SW480 (cell line): ENCODE measurements at places on chromosomes 3 and 15.
A peak's percentile ranks its signal among the peaks of the same experiment; 100 is the strongest.

DNA sequence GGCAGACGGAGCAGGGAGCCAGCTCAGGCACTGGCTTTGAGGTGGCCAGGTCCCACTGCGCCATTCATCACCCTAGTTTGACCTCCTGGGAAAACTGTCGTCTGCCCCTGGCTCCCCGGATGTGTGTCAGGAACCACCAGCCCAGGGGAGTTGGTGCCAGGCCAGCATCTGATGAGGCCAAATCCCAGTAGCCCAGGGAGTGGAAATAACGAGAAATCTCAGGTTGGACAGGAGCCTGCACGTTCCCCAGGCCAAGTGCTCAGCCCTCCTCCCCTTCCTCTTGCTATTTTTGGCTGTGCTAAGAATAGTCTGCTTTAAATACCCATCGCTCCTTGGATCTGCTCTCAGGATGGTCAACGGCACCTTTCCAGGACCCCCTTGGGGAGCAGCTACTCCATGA is 93.1 kb upstream of the RPL32 start:
- DNase-seq: no peak

DNA sequence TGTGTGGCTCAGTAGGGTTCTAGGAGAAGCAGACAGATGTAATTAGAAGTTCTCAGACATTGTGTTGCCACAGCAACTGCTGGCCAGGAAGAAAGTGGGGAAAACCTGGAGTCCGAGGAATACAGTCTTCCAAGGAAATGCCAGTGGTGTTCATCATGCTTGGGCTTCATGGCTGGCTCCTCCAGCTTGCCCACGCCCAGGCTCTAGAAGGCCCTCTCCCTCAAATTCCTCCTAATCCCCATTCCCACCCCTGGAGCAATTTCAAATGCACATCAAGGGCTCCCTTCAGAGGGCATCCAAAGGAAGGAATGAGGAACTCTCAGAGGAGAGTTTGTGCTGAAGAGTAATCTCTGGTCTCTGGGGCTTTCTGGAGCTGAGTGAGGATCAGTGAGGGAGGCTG is 21.9 kb downstream of the FSTL1 start:
- DNase-seq: no peak

- no peak for DNase-seq
These were observed 125.5 kb downstream of the GREM1 start for GRCh38 chr15:32843219-32843815.

DNA sequence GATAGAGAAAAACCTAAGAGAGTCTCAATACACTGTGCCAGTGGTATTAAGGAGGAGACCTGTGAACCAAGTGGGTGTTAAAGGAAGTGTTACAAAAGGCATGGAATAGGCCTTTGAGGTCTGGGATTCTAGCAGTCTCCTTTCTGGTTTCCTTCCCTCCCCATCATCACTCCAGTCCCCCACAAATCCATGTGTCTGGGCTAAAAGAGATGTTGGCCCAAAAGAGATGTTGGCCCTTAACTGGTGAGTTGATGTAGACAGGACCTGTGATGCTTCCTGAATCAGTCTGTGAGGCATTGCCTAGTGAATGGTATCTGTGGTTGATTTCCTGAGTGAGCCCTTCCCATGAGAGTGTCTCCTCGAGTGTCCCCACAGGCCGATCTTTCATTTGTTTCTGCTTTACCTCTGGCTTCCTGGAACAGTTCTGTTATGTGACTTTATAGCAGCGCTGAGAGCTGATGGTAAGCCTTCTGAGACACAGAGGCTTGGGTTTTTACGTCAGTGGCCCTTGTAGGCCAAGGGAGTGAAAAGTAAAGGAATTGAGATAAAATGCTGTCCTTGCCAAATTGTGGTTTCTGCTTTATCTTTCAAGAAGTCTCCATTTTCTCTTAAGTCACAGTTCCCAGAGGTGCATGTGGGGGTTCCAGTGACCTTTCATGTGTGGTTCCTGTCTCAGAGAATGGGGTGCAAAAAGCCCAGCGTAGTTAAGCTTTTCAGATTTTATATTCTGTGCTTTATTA is 87.8 kb downstream of the KLHL25 start:
- DNase-seq: no peak

GRCh38 chr15:83477808-83478537 is 30.8 kb downstream of the SH3GL3 start:
- DNase-seq: no peak

- no peak for DNase-seq
These were observed 62.9 kb upstream of the SPRED1 start for GRCh38 chr15:38189671-38190295.

DNA sequence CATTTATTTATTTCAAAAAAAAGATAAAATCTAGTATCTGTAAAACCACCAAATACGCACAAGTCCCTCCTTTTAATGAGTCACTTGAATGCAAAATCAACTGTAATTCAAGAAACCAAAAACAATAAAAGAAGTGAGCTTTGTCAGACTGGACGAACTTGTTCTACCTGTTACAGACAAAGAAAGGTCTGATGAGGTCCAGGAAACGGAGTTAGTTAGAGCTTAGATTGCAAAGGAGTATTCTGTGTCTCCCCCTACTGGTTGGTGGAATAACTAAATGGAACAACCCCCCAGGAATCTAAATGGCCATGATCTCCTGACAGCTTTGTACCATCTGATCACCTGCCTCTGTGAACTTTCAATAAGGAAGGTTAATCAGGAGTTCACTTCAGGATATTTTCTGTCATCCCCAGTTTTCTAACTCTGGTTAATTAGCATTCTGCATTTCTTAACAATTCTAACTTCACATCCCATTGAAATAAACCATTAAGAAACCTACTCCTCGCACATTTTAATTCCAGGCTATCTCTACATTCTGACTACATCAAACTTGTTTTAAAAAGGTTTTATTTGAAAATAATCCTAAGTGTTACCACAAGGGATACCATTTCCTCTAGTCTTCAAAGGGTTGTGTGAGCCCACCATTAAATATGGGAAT is 333.0 kb upstream of the SATB1 start:
- DNase-seq: peak; percentile 63

DNA sequence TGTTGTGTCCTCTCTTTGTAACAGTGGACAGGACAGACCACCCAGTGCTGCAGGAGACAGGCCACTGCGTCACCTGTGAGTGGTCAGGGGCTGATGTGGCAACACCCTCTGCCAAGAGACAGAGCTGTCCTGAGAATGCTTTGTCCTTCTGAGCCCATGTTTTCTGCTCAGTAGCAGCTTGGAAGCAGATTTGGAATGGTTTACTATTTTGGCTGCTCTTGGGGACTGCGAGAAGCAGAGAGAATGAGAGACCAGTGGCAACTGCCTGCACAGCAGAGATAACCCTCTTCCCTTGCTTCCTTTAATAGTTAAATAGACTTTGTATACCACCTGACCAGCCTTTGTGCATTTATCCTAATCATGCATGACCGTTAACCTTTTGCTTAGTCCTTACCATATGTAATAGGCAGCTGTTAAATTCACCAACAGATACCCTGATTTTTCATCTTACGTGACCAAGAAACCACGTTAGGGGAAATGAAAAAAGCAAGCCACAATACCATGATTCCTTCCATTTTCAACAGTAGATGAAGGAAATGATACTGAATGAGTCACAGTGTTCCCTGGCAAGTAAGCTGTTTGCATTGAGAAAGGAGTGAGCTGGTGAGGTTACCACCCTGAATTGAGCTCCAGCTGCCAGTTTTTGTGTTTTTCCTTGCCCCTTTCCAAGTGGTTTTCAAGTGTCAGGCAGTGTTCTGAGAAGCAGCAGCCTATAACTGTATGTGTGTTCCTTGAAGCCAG is 35.5 kb downstream of the B3GALNT1 start:
- DNase-seq: no peak

GRCh38 chr3:153158961-153159735 is 2.9 kb upstream of the RAP2B start:
- peak; percentile 81 for DNase-seq

- DNase-seq: no peak
These were observed 49.6 kb downstream of the MAP6D1 start for GRCh38 chr3:183775781-183776180.

GRCh38 chr15:81270781-81271491 is 53.0 kb downstream of the STARD5 start:
- DNase-seq: no peak

GRCh38 chr3:34203386-34203785 is 405.0 kb downstream of the PDCD6IP start:
- DNase-seq: no peak

GRCh38 chr15:33086500-33087121 is 107.9 kb downstream of the FMN1 start:
- DNase-seq: peak; percentile 44

DNA sequence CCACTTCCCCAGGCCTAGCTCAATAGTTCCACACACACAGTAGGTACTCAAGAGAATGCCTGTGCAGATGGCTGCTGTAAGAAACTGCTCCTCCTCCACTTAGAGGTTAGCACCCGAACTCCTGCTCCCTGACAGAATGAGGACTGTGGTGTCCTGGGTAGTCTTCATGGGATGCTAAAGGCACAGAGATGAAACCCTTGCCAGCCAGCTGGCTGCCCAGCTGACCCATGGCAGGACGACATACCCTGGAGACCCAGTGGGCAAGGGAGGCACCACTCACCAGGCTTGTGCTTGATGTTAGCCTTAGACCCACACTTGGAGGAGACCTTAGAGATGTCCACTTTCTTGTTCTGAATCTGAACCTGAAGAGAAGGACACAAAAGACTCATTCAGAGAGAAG is 54.2 kb downstream of the DHX30 start:
- no peak for DNase-seq

DNA sequence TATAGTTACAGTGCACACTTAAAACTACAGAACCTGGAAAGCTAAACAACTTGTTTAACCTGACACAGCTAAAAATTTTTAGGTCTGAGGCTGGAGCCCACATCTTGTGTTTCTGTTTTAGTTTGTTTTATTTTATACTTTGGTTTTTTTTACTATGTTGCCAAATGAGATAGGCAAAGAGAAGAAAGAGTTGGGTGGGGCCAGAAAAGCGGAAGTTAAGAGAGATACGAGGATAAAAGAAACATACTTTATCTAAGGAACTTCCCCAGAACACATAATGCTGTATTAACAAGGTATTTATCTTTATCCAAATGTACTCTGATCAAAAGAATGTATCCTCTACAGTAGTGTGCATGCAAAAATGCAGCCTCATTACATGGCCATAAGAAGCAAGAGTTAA is 1145.7 kb downstream of the EPHA3 start:
- no peak for DNase-seq

DNA sequence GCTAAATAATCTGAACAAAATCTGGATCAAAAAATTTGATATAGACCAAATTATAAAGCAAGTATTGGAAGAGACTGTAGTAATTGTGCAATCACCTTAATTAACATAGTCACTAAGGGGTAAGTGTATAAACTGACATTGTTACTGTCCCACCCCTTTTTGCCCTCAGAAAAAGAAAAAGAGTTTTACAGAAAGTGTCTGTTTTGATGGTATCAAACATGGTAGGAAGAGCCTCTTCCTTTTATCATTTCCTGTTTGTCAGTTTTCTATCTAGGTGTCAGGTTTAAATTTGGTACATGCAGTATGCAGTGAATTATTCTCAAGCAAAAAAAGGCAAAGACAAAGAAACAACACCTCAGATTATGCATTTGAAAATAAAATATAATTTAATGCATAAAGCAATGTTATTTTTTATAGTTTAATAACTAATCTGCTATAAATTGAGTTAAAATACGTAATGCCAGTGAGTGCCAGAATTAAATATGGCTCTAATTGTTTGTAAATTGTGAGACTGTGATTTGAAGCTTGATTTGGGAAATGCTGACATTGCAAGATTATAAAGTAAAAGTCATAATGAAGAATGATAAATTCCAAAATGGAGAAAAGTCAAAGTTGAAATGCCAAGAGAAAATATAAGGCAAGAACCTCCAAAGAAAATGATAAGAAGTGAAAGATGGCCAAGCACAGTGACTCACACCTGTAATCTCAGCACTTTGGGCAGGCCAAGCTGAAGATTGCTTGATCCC is 30.3 kb upstream of the CMC1 start:
- DNase-seq: no peak

GRCh38 chr3:191383124-191383523 is 52.8 kb upstream of the UTS2B start:
- DNase-seq: no peak

GRCh38 chr3:22319446-22319845 is 568.4 kb upstream of the ZNF385D start:
- no peak for DNase-seq

GRCh38 chr15:61025781-61026180 is 203.3 kb downstream of the RORA start:
- no peak for DNase-seq

DNA sequence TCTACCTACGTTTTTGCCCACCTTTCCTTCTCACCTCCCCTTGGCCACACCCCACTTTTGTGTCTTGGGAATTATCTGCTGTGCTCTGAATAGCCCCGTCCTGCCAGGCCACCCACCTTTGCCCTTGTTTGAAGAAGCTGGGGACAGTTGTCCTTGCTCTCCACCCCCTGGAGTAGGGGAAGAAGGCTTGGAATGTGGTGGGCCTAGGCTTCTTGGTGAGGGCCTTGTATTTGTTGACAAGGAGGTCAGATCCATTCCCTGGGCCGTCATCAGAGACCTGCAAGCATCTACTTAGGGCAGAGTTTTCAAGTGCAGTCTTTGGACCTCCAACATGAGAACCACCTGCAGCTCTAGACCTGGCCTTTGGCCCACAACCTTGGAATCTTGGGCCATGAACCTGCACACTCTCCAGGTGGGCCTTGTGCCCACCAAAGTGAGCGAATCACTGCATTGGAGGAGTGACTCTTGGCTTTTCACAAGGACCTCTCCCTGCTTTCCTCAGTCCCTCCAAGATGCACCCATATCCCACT is 160.6 kb downstream of the APBA2 start:
- DNase-seq: no peak

DNA sequence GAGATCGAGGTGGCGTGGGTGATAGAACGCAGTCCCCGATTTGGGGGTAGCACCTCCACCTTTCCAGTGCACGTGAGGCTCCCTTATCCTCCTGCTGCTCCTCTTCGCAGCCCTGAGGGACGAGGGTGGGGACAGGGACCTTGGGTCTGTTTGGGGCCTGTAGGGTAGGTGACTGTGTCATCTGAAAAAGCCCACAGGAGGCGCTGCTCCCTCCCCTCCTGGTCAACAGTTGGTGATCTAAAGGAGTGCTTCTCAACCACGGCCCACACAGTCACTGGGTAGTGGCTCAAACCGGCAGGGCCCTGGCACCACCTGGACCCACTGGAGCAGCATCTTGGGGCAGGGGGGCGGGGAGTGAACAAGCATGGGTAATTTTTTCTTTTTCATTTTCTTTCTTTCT is 7.1 kb downstream of the LRRK1 start:
- no peak for DNase-seq
